Activated gamma-delta T cell treated with Interleukin-2 at 50 U/mL for 16 hours (primary cell): ENCODE measurements at places on chromosomes 2 and 18.

- no peak for DNase-seq
These were observed 733.0 kb upstream of the SALL3 start for GRCh38 chr18:78246588-78246987.

DNA sequence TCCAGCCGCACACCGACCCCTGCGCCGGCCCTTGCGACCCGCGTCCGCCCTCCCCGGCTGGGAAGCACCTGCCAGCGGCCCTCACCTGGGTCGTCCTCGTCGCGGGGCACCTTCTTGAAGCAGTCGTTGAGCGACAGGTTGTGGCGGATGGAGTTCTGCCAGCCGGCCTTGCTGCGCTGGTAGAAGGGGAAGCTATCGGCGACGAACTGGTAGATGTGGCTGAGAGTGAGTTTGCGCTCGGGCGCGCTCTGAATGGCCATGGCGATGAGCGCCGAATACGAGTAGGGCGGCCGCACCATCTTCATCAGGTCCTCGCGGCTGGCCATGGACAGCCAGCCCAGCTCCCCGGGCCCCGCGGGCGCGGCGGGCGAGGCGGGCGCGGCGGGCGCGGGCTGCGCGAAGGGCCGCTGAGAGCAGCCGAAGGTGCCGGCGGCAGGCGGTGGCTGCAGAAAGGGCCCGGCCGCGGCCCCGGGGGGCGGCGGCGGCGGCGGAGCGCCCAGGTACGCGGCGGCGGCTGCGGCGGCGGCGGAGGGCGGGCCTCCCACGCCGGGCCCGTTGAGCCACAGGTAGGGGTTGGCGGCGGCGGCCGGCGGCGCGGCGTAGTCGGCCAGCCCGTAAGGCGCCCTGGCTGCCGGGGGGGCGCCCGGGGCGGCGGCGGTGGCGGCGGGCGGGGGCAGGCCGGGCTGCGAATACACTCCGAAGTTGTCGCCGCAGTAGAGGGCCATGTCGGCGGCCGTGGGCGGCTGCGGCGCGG is 505 bp downstream of the FOXI3 start:
- no peak for DNase-seq

DNA sequence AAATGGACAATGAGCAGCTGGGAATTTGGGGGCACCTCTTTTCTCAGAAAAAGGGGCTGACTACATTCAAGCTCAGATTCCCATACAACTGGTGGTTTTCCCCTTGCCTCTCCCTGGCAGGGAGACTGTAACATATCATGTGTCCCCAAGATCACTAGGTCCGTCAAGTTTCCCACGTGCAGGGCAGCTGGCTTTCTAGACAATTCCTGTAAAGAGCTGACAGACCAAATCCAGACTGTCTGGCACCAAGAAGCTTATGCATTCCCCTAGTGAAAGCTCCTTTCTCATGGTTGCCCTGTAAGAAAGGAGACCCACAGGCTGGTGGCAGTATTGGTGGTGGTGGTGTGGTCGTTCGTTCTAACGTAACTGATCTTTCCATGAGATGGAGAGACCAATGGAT is 48.8 kb downstream of the THUMPD2 start:
- no peak for DNase-seq

DNA sequence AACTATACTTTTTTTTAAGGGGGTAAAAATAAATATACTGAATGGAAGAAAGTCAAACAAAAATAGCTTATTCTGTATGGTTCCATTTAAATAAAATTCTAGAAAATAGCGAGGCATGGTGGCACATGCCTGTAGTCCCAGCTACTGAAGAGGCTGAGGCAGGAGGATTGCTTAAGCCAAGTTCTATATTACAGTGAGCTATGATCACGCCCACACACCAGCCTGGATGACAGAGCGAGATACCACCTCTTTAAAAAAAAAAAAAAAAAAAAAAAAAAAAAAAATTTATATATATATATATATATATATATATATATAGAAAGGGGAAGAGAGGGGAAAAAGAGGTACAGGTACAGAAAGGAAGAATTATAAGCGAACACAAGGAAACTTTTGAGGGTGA is 77.7 kb downstream of the MEMO1 start:
- DNase-seq: no peak

DNA sequence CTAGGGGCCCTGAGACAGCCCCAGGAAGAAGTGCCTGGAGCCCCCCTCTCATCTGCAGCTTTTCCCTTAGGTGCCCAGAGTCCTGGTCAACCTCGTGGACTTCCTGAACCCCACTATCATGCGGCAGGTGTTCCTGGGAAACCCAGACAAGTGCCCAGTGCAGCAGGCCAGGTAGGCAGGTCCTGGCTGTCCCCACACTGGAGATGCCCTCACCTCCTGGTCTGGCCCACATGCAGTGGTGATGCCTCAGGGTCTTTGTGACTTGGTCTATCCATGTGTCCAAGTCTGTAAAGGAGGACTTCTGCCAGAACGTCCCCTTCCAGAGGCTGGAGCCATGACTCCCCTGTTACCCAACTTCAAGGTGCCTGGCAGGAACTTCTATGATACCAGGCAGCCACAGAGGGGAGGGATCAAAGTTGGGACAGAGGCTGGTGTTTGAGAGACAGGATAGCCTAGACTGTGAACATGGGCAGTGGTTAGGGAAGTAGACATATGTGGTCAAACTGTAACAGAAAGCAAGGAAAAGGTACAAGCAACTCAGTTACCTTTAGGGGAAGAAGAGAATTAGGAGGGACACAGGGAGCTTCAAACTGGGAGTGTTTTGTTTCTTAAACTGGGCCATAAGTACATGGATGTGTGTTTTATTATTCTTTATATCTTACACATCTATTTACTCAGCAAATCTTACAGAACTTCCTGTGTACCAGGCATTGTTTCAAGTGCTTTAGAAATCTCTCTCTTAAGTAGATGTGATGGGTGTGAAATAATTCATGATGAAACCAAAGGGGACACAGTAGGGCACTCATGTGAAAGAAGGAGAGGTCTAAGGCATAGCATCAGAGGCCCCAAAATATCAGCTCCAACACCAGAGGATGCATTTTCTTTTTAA is 107.1 kb downstream of the PLB1 start:
- DNase-seq: no peak

DNA sequence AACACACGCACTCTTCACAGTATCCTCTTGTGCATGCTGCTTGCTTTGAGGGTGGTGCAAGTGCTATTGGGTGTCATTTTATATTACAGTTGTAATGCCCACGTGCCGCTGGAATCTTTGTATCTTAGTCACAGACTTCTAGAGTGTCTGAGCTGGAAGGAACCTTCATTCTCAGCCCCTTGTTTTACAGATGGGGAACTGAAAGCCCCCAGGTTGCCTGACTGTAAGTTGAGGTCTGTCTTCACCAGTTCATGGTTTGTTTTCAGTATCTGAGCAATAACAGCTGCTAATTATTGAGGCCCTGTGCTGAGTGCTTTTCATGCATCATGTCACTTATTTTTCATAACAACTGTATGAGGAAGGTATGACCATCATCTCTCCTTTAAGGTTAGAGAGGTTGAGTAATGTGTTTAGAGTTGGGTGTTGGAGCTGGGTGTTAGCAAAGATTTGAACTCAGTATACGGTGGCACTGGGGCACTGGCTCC is 77.0 kb downstream of the PRKCE start:
- DNase-seq: no peak

- no peak for DNase-seq
These were observed 67.0 kb upstream of the TNFRSF11A start for GRCh38 chr18:62258093-62258492.
